ENCODE measurements at places on chromosomes 6 and 20. TPM values are rescaled to one million over a fixed set of nuclear protein-coding genes. Genes with fewer than 3 reads are reported as not detected.
A peak's percentile ranks its signal among the peaks of the same experiment; 100 is the strongest.

The NUP153 gene
- 72.2 TPM for total RNA-seq

The TBXT gene
- total RNA-seq: not detected

The HCRTR2 gene
- total RNA-seq: not detected

DNA sequence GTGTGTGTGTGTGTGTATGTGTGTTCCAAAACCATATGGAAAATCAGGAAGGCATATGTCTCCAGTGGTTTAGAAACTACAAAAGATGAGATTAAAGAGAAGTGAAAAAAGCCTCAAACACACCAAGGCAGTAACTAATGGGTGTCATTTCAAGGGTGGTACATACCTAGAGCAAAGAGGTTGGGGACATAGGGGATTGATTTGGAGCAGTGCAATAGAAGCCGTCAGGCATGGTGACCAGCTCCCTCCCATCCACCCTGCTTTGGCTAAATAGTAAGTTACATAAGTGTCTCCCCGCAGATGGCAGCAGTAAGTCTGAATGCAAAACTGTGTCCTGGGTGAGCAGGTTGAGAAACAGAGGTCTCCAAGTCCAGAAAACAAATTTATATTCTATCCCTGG, 10.4 kb upstream of the ELMO2 start:
- H3K4me1 ChIP-seq: no peaks in the 10 kb centered on the region
- no peaks in the 10 kb centered on the region for H3K36me3 ChIP-seq
- H3K4me3 ChIP-seq: no peak overlapping the region
- H3K27me3 ChIP-seq: peaks cover 43% of the 10 kb centered on the region
- H3K27ac ChIP-seq: no peak overlapping the region

- no peak overlapping the region for H3K4me3 ChIP-seq
- H3K27ac ChIP-seq: no peak overlapping the region
- H3K27me3 ChIP-seq: no peaks in the 10 kb centered on the region
- peaks cover 22% of the 10 kb centered on the region for H3K36me3 ChIP-seq
- DNase-seq: no peak
These were observed 8.0 kb downstream of the MMUT start for GRCh38 chr6:49454787-49455709.

- no peaks in the 10 kb centered on the region for H3K27me3 ChIP-seq
- no peak for DNase-seq
- no peak overlapping the region for H3K27ac ChIP-seq
- H3K36me3 ChIP-seq: peaks cover 21% of the 10 kb centered on the region
- H3K4me3 ChIP-seq: no peak overlapping the region
These were observed 150.6 kb downstream of the QKI start for GRCh38 chr6:163565140-163565539.

DNA sequence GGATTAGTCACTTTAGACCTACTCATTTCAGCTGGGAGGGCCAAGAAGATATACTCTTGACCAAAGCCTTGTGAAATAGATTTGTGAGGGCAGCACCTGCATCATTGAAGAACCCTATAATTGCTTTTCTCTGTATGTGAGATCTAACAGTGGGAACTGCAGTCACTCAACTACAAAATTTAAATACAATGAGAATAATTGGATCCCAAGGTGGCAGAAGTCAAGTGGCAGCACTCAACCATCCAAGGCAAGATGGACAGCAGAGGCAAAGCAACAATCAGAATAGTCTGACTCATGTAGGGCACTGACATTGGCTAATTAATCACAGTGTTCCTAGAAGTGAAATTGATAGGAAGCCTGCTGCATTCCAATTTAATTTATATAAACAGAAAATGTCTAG, 8.9 kb upstream of the NKAIN2 start:
- DNase-seq: no peak
- no peaks in the 10 kb centered on the region for H3K27me3 ChIP-seq
- H3K4me3 ChIP-seq: no peak overlapping the region

GRCh38 chr20:57941604-57942381, 232.0 kb upstream of the PMEPA1 start:
- DNase-seq: no peak
- no peaks in the 10 kb centered on the region for H3K4me1 ChIP-seq

DNA sequence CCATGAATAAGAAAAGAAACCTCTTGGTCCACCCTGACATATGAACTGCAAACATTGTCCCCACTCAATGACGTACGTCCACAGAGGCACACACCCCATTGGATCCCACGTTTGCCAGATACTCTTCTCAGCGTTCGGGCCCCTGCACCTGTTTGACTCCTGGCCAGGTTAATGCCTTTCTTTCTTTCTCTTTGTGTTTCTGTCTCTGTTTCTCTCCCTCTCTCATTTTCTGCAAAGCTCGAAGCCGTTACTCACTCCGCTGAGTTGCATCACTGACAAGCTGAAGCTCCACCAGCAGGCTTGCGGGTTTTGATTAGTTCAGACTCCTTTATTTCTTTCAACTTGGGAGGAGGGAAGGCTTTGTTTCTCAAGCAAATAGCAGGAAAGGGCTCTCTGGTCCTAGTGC, 135.5 kb upstream of the SUPT3H start:
- H3K27me3 ChIP-seq: no peaks in the 10 kb centered on the region
- H3K4me3 ChIP-seq: no peak overlapping the region
- no peak for DNase-seq

DNA sequence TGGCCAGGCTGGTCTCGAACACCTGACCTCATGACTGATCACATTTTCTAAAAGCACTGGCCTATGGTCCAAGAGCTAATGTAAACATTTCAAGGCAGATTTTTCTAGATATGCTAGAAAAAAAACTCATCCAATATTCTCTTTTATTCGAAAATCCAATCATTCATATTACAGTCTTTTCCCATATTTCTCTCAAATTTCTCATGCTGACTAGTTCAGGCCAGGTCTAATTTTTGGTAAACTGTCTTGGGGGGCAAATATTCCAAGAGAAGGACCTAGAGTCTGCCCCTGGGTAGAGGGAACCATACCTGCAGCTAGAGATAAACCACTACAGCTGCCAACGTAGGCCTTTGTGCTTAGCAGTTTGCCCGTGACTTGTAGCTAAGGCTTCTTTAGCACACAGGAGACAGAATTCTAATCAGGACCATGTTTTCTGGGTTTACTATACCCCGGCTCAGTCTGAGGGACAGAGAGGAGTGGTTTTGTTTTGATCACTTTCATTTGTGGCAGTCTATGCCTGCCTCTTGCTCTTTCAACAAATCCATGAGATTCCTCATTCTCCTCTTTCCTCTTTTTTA, 71.8 kb upstream of the CITED2 start:
- DNase-seq: no peak
- H3K4me3 ChIP-seq: no peak overlapping the region
- H3K27me3 ChIP-seq: no peaks in the 10 kb centered on the region
- H3K4me1 ChIP-seq: peaks cover 37% of the 10 kb centered on the region

DNA sequence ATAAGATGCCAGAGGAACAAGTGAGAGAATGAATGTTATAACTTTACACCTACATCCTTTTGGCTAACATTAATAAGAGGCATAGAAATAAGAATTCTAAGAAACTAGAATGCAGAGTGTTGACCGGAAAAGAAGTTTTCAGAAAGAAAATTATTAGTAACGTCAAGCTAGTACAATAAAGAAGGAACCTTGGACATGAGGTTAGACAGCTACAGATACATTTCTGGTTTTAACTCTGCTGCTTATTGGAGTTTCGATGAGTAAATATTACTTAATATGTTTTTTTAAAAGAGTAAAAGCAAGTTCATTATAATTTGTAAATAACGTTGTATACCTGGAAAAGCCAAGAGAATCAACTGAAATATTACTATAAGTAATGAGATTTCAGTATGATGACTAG, 22.7 kb downstream of the TAB2 start:
- H3K4me1 ChIP-seq: peaks cover 78% of the 10 kb centered on the region
- H3K4me3 ChIP-seq: no peak overlapping the region
- no peaks in the 10 kb centered on the region for H3K27me3 ChIP-seq
- DNase-seq: no peak

DNA sequence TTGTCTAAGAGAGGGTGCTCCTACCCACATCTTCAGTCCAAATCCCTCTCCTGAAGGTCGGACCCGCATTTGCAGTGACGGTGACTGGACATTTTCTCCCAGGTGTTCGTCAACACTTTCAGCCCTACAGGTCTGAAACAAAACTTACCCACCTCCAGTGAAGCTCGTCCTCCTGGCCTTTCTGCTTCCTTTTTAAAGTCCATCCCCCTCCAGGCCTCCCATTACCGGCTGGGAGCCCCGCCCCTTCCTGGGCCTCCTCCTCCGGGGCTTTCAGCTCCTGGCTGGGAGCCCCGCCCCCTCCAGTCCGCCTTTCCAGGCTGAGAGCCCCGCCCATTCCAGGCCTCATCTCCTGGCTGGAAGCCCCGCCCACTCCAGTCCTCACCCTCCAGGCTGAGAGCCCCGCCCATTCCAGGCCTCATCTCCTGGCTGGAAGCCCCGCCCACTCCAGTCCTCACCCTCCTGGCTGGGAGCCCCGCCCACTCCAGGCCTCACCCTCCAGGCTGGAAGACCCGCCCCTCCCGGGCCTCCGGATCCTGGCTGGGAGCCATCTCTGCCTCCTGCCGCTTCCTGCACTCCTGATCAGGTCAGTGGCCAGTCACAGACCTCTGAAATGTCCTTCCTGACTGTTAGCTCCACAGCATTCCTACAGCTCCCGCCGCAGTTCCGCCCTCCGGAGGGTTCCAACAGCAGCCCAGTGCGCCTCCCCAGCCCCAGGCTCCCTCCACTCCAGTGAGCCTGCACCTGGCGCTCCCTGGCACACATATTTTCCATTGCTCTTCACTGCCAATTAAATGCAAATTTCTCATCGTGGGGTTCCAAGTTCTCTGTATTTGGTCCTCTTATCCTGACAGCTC, 98.5 kb downstream of the LY86 start:
- peaks cover 6% of the 10 kb centered on the region for H3K36me3 ChIP-seq
- H3K27me3 ChIP-seq: peaks cover 5% of the 10 kb centered on the region
- peaks cover 65% of the 10 kb centered on the region for H3K4me1 ChIP-seq
- DNase-seq: no peak
- no peak overlapping the region for H3K27ac ChIP-seq
- no peak overlapping the region for H3K4me3 ChIP-seq

GRCh38 chr6:26536571-26537159, 1.5 kb upstream of the HMGN4 start:
- peak overlapping the region; percentile 99 for H3K27ac ChIP-seq
- peaks cover 2% of the 10 kb centered on the region for H3K27me3 ChIP-seq
- peak; percentile 67 for DNase-seq

GRCh38 chr20:57008217-57008616, 258.2 kb downstream of the BMP7 start:
- H3K4me3 ChIP-seq: no peak overlapping the region
- H3K4me1 ChIP-seq: no peaks in the 10 kb centered on the region
- DNase-seq: no peak
- no peak overlapping the region for H3K27ac ChIP-seq
- H3K27me3 ChIP-seq: peaks cover 7% of the 10 kb centered on the region

DNA sequence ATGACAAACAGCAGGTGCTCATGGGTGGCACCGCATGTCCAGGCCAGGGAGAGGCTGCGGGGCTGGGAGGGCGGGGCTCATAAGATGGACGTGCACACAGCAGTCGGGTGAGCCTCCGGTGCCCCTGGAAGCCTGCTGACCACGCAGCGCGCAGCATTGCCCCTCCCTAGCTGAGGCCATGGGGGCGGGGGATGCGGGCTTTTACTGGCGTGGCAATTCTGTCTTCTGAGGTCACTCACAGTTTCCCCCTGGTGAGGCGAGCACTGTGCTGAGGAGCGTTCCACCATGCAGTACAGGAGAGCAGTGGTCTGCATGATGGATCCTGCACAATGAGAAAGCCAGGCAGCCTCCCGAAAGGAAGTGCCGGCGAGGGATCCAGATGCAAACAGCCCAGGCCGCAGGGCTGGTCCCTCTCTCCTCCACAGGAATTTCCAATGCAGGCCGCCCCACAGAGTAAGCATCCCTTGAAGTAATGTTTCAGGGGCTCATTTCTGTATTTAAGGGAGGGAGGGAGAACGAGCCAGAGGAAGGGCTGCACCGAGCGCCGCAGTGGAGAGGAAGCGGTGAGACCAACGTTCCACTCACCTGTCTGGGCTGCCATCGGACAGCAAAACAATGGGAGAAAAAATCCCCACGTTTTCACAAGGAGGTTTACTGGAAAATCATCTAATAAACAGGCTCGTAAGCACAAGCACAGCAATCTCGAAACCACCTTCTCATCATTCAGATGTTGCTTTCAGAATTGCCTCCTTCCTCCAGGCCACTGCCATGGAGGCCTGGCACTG, 56.0 kb downstream of the IRF4 start:
- H3K4me3 ChIP-seq: peak overlapping the region; percentile 52
- H3K27me3 ChIP-seq: no peaks in the 10 kb centered on the region
- H3K36me3 ChIP-seq: no peaks in the 10 kb centered on the region
- peak overlapping the region; percentile 93 for H3K27ac ChIP-seq
- peaks cover 55% of the 10 kb centered on the region for H3K4me1 ChIP-seq

DNA sequence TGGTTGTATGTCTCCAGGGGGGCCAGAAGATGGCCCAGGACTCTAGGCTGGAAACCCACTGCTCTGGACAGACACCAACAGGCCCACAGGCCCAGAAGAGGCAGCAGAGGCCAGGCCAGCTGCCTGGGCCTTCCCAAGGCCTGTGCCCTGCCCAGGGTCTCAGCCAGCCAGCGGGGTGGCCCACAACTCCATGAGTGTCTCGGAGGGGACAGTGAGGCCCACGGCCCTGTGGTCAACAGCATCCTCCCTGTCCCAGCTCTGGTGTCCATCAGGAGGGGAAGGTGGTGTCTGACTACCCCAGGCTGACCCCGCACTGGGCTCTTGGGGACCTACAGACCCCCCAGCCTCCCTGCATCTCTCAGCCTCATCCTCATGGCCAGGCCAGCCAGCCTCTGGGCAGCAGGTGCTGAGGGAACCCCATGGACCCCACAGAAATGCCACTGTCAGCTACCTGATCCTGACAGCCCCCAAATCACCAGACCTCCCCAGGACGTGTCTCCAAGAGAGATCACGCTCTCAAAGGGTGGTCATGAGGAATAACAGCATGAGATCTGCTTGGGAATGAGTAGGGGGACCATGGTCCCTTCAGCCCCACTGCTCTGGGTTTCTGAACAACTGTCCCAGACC, 112.4 kb downstream of the NOL4L start:
- H3K27me3 ChIP-seq: no peaks in the 10 kb centered on the region
- DNase-seq: no peak
- peaks cover 6% of the 10 kb centered on the region for H3K36me3 ChIP-seq
- peaks cover 11% of the 10 kb centered on the region for H3K4me1 ChIP-seq
- H3K4me3 ChIP-seq: no peak overlapping the region

DNA sequence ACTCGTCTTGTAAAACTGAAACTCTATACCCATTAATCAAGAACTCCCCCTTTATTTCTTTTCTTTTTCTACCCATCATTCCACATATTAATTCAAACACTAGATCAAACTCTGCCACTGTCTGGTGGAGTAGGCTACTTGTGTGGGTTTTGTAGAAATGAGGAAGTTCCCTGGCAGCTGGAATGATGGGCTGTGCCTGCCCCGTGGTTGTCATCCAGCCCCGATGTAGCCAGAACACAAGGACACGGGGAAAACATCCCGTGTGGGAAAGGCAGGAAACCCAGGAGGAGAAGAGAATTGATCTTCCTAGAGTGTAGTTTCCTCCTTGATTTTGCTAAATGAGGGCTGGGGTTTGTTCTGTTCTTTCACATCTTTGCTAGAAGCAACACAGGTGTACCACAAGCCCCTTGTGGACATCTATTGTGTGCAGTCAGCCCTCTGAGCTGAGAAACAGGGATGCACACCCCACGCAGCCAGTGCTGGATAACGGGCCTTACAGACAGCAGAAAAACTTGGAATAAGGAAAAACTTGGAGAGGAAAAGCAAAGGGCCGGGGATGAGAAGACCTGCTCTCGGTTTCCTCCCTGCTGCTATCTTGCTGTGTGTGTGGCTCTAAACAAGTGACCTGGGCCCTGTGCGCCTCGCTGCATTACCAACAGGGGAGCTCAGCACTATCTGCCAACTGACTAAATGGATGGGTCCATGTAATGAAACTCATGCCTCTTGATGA, 88.0 kb downstream of the SCML4 start:
- H3K4me3 ChIP-seq: peak overlapping the region; percentile 68
- peak; percentile 55 for DNase-seq
- peak overlapping the region; percentile 98 for H3K27ac ChIP-seq
- no peaks in the 10 kb centered on the region for H3K27me3 ChIP-seq
- peaks cover 37% of the 10 kb centered on the region for H3K36me3 ChIP-seq
